ENCODE measurements at places on chromosomes 3 and 15.

GRCh38 chr3:36149447-36149865, 230.8 kb upstream of the STAC start:
- DNase-seq: peak; percentile 36

DNA sequence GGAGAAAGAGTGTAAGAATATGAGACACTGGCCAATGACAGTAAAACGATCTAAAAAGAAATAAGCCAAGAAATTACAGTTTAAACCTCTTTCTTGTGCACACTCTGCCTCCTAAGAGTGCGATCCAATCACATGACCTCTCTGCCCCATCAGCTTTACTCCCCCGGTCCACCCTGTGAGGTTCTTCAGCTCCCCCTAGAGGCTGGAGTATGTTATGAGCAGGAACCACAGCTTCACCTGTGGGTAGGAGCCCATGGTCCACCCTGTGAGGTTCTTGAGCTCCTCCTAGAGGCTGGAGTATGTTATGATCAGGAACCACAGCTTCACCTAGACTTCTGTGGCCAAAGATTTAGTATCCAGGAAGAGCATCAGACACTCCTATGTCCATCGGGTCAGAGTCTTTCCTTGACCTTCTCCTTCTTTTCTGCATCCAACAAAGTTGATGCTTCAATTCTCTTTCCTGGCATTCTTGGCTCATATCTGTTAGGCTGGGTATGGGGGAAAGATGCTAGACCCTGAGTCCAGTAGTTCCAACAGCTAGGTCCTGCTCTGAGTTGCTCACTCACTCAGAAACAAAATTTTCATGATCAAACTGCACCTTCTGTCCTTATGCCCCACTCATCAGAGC, 164.0 kb downstream of the MINAR1 start:
- peak; percentile 83 for DNase-seq

DNA sequence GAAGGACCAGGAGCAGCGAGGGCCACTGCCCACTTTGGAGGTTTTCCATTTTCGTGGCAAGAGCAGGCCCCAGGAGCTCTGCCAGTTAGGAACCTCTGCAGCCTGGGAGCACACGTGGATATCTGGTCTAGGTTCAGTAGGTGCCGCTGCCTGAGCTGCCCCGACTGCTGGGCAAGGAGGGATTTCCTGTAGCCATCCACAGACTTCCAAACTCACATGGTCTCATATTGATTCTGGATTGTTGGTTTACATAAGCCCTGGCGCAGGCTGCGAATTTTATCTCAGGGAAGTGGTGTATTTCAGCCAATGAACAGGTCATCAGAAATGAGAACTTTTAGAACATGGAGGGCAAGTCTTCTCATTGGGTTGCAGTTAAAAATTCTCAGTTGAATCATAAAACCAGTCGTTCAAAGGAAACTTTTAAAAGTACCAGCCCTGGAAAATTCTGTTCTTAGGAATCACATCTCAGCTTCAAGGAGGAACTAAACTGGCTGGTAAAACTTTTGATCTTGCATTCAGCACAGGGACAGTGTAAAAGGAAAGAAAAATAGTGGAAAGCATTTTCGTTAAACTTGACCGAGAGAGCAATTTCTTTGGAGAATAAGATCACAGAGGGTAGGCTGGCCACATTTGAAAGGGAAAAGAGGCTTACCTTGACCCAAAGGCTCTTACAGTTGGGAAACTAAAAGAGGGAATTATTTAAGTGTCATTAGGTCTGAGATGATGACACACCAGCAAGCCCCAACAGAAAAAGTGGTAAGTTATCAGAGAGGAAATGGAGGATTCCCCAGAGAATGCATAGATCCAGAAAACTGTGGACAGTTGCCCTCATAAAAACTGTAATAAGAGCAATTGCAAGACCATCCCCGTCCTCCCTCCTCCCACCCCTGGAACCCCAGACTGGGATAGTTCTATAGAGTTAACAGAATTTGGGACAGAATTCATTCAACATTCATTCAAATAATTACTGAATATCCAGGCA, 6.4 kb upstream of the RTP3 start:
- no peak for DNase-seq

- no peak for DNase-seq
These were observed 128.4 kb upstream of the HACD2 start for GRCh38 chr3:123713211-123713610.

- DNase-seq: no peak
These were observed 40.7 kb downstream of the MYRIP start for GRCh38 chr3:39849992-39850715.

GRCh38 chr3:45679805-45680204, 9.4 kb upstream of the SACM1L start:
- DNase-seq: no peak

DNA sequence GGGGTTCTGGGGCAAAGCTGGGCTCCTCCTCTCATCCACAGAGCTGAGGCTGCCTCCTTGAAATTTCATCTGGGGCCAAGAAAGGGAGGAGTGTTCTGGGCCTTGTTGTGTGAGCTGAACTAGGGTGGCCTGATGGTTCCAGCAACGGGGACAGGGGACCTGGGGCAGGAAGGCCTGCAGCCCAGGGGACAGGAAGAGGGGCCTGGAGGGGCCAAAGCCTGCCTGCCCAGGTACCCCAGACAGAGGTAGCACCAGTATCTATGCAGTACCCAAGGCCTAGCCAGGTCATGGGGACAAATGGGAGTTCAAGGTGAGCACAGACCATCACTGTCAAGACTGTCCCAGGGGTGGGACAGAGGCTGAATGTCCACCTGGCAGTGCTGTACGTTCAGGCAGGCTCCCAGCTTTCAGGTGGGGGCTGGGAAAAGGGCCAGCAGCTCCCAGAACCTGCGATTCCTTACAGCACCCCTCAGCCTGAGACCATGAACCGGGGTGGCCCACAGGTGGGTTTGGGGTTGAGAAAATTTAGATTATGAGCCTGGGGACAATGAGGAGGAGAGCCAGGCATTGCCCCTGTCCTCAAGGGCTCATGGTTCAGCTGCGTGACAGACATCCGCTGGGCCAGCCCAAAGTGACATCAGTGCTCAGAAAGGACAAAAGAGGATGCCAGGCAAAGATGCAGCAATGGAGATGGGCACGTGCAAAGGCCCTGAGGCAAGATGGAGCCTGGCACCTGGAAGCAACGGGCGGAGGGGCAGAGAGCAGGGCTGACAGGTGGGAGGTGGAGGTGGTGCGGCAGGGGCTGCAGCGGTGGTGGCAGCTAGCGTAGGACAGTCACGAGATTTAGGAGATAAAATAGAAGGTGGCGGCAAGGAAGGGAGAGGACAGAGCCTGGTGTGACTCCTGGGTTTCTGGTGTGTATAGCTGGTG, 28.0 kb downstream of the PSTPIP1 start:
- no peak for DNase-seq

DNA sequence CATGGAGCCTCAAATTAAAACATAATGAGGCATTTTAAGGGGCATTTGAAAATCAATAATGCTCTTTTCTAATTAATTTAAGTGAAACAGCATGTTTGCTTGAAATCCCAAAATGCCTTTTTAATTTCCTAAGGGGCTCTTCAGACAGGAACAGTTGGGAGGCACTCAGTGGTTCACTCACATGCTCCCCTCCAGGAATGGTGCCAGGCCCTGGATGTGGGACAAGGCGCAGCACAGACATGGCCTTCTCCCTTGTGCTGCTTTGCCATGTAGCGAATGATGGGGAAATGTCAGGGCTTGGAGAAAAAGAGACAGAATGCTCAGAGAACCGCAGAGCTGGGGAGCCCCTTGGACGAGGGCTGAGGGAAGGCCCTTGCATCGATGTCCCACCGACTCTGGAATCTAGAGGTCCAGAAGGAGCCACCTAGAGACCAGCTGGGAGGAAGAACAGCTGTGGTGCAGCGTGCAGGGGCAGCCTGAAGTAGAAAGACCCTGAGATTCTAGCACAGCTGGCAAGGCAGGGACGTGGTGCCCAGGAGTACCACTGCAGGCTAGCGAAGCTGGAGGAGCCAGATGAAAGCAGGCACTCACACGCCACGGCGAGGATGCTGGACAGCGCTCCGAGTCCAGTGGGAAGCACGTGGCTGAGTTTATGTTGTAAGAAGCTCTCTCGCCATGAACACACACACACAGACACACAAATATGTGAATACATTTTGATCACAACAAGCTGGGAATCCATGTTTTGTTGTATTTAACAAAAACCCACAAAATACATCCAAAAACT, 27.0 kb downstream of the NSMCE3 start:
- DNase-seq: no peak

GRCh38 chr3:176755552-176755951, 441.7 kb downstream of the TBL1XR1 start:
- no peak for DNase-seq

GRCh38 chr3:52483081-52483480, 12.1 kb upstream of the STAB1 start:
- DNase-seq: no peak

DNA sequence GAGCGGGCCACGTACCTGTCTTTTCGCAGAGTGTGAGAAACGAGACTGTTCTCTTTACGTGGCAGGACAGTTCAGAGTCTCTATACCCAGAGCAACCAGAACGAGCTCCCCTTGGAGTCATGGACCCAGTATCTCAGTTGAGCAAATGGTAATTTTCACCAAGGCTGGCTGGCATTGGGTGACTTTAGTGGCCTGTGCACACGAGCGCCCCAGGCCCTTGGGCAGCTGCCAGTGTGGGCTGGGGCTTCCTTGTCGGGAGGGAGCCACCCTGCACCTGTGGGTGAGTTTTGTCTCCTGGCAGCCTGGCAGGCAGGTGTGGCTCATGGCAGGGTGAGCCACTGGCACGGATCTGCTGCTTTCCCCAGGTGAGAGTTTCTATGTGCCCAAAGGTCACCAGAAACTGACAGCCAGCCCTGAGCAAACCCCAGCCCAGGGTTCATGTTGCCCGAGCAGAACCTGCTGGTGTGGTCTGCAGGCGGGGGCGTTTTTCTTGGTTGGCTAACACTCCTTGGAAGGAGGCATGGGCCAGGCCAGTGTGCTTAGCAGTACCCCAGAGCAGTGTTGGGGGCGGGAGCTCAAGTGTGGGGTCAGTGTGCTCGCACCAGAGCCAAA, 135.0 kb downstream of the TJP1 start:
- no peak for DNase-seq

GRCh38 chr15:90883526-90883975, 753 bp upstream of the FES start:
- no peak for DNase-seq

DNA sequence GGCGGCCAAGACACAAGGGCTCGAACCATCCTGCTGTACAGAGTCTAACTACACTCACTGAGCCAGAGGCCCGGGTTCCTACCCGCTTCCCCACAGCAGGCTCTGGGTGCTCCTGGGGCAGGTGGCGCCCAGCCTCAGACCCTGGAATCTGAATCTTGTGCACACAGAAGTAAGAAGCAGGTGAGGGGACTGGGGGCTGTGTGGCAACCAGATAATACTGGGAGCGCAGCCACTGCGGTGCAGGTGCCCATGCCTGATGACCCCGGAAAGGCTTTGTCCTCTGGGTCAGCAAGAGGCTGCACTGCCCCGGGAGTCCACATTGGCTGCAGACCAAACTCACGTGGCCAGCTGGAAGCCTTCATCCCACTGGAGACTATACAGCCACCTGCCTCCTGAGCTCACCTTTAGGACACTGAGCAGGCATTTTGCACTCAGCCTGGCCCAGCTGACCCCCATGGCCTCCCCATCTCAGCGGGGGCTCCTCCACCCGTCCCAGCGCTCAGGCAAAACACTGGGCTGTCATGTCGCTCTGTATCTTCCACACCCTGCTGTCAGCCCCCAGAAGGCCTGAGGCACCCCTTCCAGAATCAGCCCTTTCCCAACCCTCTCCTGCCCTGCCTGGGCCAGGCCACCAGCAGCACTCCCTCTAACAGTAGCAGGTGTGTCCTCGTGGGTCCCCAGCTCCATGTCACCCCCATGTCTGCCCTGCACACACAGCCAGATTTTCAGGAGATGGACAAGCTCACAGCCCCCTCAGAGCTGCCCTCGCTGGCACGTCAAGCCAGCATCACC, 101.0 kb upstream of the IQSEC1 start:
- no peak for DNase-seq

DNA sequence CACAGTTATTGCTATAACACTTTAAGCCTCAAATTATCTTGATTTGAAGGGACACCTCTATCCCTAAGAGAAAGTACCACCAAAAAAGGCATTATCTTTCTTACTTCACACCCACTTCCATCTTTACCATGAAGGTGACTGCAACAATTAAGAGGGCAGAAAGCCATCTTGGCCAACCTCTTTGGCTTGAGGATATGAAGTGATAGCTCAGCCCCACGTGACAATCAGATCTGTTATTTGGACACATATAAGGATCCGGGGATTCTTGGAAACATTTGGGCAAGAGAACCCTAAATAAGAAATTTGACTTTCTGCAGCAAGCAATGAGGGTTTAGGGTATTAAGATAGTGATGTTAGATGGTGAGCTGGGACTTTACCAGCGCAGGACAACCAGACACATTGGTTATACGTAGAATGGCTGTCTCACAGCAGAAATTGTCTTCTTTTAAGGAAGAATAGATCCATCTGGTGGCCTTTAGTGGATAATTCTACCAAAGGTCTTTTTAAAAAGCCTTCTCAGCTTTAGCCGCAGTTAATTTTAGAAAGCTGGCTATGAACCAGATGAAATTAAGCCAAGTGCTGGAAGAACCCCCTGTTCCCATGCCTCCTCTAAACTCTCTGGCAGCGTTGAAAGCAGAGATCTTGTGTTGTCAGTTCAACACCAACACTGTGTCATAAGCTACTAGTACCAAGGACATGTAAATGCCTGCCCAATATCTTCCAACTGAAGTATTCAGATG, 12.3 kb downstream of the HCLS1 start:
- no peak for DNase-seq

- no peak for DNase-seq
These were observed 34.7 kb downstream of the FOXP1 start for GRCh38 chr3:71548705-71549384.

- no peak for DNase-seq
These were observed 9.7 kb upstream of the SLC6A20 start for GRCh38 chr3:45806072-45806471.

- DNase-seq: no peak
These were observed 64.0 kb downstream of the SYNM start for GRCh38 chr15:99168601-99169580.

- DNase-seq: no peak
These were observed 290.8 kb upstream of the LRRFIP2 start for GRCh38 chr3:37465174-37465573.

- DNase-seq: no peak
These were observed 43.2 kb downstream of the RIOX2 start for GRCh38 chr3:97928986-97929385.

- no peak for DNase-seq
These were observed 1.2 kb downstream of the SIDT1 start for GRCh38 chr3:113533534-113533892.

DNA sequence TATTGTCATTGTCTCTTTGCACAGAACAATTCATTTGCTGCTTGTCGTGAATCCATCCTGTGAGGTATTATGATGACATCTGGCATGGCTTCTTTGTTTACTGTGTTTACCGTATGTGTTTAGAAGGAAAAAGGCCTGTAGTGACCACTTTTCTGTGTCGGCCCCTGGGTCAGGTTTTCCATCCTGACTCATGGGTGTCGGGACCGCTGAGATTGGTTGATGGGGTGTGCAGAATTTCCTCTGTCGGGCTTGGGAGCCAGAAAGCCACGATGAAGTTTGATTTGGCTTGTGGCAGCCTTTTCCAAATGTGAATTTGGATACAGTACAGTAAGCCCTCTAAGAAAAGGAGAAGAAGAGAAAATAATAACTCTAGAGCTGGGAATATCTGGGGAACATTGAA, 113.5 kb downstream of the FNDC3B start:
- no peak for DNase-seq
